ENCODE measurements at places on chromosomes 7 and 10. TPM values are rescaled to one million over a fixed set of nuclear protein-coding genes. Genes with fewer than 3 reads are reported as not detected.

Gene TRDMT1
- 16.9 TPM for polyA plus RNA-seq

DNA sequence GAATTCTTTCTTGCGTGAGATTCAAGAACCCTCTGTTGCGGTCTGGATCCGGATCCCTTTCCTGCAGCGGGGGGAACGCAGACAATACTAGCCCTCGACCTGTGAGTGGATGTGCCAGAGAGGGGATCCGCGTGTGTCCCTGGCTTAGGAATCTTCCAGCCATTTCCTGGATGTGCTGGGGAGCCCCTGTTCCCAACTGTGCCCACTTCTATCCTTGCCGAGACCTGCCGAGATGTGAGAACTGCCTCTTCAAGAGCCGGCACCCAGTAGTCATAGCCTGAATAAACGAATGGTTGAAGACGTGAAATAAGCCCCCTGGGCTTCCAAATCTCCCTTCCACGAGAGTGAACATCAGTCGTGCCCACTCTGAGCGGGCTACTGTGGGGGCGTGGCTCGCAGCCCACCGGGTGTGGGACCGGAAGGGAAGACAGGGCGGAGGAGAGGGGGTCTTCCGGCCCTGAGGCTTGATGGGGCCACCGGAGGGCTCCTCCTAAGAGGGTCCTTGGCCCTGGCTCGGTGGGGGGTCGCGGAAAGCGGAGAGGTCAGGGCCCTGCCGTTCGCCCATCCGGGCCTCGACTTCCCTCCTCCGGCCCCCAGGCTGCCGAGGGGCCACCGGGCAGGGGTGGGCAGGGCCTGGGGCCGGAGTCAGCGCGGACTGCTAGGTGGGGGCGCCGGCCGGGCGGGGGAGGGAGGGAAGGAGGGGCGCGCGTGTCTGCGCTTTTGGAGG is 1.3 kb upstream of the CCDC136 start:
- peak; percentile 25 for DNase-seq

GRCh38 chr7:572416-573268 is 53.0 kb upstream of the PDGFA start:
- DNase-seq = no peak

GRCh38 chr10:97333351-97333600 is 1.3 kb downstream of the FRAT2 start:
- DNase-seq = no peak

GRCh38 chr10:76778914-76779795 is 858.5 kb downstream of the KCNMA1 start:
- peak; percentile 12 for DNase-seq

Gene MOGAT3
- polyA plus RNA-seq = 0.90 TPM

Gene CXCL12
- polyA plus RNA-seq = 417 TPM

GRCh38 chr10:90363799-90364483 is 493.9 kb downstream of the HTR7 start:
- no peak for DNase-seq
